ENCODE measurements at places on chromosomes 13 and 19.

GRCh38 chr19:54191811-54192453 lies 824 bp downstream of the TSEN34 start:
- no peak for DNase-seq

- no peak for DNase-seq
These were observed 20.4 kb upstream of the NFIC start for GRCh38 chr19:3345850-3346460.

- no peak for DNase-seq
These were observed 199.8 kb downstream of the COG6 start for GRCh38 chr13:39855236-39855635.

DNA sequence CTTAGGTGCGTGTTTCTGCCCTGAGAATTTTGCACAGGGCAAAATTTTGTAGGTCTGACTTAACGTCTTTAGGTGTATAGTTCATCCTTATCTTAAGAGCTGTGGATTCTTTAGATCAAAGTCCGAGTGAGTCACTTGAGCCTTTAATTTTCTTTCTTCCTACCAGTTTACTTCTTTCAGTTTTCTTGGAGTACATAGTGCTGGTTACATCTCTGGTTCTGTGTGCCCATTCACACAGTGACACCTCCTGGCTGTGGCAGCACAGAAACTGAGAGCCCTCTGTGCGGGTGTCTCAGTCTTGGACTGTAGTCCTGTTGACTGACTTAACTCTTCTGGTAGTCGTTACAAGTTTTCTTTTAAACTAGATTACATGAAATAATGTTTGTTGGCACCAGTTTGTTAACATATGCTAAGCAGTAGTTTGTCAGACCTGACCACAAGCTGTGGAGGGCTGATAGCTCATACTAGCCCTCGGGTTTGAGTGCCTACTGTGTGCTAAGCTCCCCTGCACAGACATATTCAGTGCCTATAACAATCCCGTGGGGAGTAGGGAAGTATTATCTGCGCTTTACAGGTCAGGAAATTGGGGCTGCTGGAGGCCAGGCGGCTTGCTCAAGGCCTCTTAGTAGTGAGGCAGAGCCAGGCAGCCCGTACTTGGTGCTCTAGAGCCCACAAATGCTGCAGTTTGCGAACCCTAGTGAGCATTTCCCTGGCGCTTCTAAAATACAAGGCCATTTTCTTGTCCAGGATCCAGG lies 1.6 kb downstream of the GATAD2A start:
- DNase-seq = peak; percentile 40

GRCh38 chr13:37457612-37458011 lies 141.0 kb downstream of the POSTN start:
- no peak for DNase-seq

DNA sequence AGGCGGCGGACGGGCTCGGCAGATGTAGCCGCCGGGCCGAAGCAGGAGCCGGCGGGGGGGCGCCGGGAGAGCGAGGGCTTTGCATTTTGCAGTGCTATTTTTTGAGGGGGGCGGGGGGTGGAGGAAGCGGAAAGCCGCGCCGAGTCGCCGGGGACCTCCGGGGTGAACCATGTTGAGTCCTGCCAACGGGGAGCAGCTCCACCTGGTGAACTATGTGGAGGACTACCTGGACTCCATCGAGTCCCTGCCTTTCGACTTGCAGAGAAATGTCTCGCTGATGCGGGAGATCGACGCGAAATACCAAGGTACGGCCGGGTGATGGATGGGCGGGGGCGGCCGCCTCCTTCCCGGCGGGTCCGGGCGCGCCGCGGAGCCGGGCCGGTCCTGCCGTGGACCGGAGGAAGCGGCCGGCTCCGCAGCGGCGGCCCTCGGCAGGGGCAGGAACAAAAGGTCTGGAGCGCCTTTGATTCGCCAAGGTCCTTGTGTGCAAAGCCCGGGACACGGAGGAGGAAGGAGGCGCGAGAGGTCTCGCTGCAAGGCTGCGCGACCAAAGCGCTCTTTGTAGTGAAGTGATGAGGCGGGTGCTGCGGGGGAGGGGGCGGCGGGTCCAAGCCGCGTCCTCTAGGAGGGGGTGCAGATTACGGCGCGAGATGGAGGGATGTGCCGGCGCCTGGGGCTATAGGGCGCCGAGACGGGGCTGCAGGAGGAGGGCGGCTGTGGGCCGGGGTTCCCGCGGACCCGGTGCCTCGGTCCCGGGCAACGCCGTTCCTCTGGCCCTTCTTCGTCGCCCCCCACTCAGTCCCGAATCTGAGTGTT lies 689 bp downstream of the ING1 start:
- peak; percentile 67 for DNase-seq

DNA sequence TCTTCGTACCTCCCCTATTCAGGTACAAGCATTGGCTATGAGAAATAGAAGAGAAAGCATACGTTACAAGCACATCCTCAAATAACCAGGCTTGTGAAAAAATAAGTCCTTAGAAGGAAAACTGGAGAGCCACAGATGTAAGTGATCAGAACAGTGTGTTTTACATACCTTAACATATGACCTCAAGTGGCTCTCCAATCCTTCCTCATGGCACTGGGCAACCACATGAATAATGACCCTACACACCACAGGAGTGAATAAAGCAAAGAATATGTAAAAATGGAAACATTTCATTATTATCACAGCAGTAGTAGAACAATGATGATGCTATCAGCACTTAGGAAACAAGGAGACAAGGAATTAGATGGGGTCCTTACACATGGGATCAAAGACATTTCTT lies 96.5 kb downstream of the DOCK9 start:
- no peak for DNase-seq

- no peak for DNase-seq
These were observed 283.0 kb upstream of the SGCG start for GRCh38 chr13:22897571-22898314.

GRCh38 chr13:84730376-84730775 lies 848.1 kb upstream of the SLITRK1 start:
- no peak for DNase-seq

DNA sequence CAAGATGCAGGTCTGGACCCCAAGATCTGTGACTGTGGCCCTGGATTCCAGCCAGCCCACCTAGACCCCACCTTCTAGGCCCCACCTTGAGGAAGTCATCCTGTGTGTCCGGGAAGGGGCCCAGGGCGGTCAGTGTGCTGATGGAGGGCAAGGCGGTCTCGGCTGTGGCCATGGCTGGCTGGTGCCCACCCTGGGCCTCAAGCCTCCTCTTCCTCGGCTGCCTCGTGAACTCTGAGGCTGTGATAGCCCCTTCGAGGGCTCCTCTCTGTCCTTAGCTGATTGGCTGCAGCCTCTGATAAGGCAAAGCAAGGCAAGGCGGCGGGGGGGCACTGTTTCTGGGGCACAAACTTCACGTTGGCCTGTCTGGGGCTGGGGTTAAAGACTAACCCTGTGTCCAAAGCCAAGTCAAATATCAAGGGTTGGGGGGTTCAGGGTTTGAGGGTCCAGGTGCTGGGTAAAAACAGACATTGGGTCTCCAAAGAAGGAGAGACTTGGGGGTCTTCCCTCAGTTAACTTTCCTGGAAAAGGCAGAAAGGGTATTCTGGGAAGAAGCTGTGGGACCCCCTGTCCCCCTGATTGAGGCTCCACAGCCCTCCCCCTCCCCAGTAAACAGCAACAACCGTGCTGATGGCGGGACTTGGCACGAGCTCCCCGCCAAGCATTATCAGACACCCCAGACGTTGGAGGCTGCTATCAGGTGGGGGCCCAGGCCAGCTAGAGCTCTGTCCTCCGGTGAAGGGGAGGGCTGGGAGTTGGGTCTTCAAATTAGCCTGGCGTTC lies at the start of gene KLF1:
Gene KLF1 (minus strand): TSS at position 233 of the 779 bp plus-strand sequence. CDS start 61 bp downstream, at position 172.
- no peak for DNase-seq

DNA sequence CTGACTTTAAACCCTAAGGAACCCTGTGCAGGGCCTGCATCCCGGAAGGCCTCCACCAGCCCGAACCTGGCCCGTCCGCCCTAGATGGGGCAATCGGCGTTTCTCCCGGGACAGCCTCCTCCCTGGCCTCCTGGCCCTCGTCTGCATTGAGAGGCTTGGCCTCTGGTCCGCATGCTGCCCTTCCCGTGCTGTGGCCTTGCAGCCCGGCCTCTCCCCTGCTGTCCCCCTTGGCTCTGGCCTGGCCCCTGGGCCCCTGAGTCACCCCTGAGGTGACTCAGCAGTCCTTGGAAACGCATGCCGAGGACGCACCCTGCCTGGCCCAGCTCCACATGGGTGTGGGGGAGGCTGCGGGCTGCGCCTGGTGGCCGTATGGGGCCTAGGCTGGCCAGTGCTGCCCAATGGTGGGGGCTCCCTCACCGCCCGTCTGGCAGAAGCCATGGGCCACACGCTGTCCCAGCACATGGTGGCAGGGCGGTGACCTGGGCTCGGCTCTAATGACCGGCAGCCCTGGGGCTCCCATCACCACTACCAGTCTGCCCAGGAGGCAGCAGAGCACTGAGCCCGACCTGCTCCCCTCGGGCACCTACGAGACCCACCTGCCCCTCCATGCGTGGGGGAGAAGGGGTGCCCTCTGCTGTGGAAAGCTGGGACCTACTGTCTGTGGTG lies 25.7 kb downstream of the SH3GL1 start:
- no peak for DNase-seq
